Epithelial cell of proximal tubule (primary cell): ENCODE measurements at places on chromosomes 2 and 18. TPM values are rescaled to one million over a fixed set of nuclear protein-coding genes. Genes with fewer than 3 reads are reported as not detected.

GRCh38 chr18:6629635-6630140 is 99.8 kb upstream of the ARHGAP28 start:
- DNase-seq: no peak

DNA sequence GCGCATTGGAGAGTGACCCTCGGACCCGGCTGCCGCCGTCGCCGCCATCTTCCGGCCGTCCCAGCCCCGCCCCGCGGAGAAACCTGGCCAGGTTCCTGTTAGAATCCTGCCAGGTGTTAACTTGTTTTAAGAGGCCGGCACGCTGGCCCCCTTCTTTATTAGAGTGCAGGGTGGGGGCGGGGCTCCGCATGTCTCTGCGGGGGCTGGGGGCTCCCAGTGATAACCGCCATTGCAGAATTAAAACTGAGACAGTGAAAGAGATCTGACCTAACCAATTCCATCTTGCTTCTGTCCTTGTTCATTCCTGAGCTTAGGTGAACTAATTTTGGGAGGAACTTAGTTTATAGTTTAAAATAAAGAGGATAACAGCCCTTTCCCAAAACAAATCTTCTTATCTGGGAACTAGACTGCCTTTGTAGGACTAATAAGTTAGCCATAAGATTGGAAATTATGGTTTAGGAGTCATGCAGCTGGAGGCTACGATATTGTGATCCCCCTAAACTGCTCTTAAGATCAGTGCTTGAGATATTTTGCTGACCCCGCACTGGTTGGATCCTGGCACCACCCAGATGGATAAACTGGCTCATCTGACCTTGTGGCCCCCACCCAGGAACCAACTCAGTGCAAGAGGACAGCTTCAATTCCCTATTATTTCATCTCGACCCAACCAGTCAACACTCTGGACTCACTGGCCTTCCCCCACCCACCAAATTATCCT is 543 bp upstream of the STARD7 start:
- DNase-seq: no peak

DNA sequence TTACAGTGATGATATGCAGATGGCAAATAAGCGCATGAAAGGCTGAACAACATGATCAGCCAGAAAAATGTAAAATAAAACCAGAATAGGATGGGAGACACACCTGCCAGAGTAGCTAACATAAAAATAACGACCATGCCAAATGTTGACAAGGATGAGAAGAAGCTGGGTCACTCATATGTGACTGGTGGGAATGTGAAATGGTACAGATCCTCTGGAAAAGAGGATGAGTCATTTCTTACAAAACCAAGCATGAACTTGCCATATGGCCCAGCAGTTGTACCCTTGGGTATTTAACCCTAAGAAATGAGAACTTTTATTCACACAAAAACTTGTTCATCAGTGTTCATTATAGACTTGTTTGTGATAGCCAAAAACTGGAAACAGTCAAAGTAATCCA is 143.8 kb downstream of the SH3BP4 start:
- DNase-seq: no peak

Gene COL6A3
- total RNA-seq: 1.7 and 13.0 TPM in 2 replicates
